ENCODE measurements at places on chromosomes 5 and 9. TPM values are rescaled to one million over a fixed set of nuclear protein-coding genes. Genes with fewer than 3 reads are reported as not detected.

The ACTBL2 gene
- total RNA-seq = not detected

The NPR3 gene
- total RNA-seq = 82.2 TPM

The PCDHB6 gene
- total RNA-seq = not detected

The LCN6 gene
- not detected for total RNA-seq

The RNF183 gene
- not detected for total RNA-seq

The S100Z gene
- total RNA-seq = not detected

The SLC6A19 gene
- total RNA-seq = not detected

The PCDHGA4 gene
- 8.9 TPM for total RNA-seq

The NRARP gene
- 0.29 TPM for total RNA-seq
